ENCODE measurements at places on chromosomes 4 and X.

DNA sequence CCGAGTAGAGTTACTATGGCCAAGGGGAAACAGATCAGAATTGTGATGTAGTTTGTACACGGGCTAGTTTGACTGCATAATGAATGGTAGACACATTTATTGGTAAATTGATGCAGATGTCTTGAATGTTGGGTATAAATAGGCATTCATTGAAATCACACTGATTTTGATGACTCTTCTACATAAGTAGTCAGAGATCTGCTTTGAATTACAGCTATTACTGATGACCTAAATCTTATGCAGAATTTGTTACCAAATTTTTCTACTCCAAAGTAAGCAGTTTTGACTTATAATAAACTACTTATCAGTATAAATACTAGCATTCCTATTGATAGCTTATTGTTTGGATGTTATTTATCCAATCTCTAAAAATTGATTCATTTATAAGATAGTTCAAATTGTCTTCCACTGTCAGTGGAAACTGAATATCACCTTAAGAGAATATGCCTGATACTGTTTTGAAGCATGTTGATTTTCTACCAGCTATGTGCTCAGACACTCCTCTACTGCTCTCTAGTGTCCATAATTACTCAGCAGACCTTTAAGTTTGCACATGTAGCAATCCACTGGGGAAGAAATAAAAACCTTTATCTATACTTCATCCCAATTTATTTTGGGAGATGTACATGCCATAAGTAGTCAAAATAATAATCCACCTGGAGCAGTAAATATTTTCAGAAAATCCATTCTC is 120.3 kb downstream of the RASL11B start:
- no peak for DNase-seq
- no peak overlapping the region for H3K27ac ChIP-seq
- H3K4me1 ChIP-seq = no peaks in the 10 kb centered on the region
- H3K27me3 ChIP-seq = no peaks in the 10 kb centered on the region
- H3K4me3 ChIP-seq = no peak overlapping the region
- no peaks in the 10 kb centered on the region for H3K36me3 ChIP-seq

GRCh38 chr4:2534904-2535375 is 1.5 kb upstream of the FAM193A start:
- no peaks in the 10 kb centered on the region for H3K27me3 ChIP-seq
- peak overlapping the region; percentile 68 for H3K27ac ChIP-seq
- H3K4me1 ChIP-seq = peaks cover 3% of the 10 kb centered on the region
- peak overlapping the region; percentile 74 for H3K4me3 ChIP-seq
- peaks cover 12% of the 10 kb centered on the region for H3K36me3 ChIP-seq
- DNase-seq = no peak

GRCh38 chr4:184801781-184802696 is 23.7 kb downstream of the ACSL1 start:
- H3K4me3 ChIP-seq = no peak overlapping the region
- peaks cover 5% of the 10 kb centered on the region for H3K36me3 ChIP-seq
- peaks cover 47% of the 10 kb centered on the region for H3K4me1 ChIP-seq
- H3K27me3 ChIP-seq = no peaks in the 10 kb centered on the region

DNA sequence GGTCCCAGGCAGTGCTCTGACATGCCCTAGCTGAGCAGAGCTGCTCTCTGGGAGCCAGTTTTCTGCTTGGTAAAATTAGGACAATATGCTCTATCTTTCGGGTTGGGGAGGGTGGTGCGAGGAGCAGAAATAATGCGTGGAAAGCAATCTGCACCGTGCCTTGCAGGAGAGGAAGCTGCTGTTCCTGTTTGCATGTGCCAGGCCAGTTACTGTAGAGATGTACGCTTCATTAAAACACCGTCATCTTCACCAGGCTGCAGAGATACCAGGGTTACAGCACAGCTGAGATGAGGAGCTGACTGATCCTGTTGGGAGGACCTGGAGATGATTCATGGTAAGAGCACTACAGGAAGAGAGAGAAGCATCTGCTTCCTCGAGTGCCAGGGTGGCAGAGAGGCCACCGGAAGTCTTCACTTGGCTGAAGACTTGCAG is 29.5 kb upstream of the IRF2 start:
- no peaks in the 10 kb centered on the region for H3K36me3 ChIP-seq
- no peak overlapping the region for H3K4me3 ChIP-seq
- no peaks in the 10 kb centered on the region for H3K4me1 ChIP-seq
- DNase-seq = no peak
- H3K27me3 ChIP-seq = no peaks in the 10 kb centered on the region

DNA sequence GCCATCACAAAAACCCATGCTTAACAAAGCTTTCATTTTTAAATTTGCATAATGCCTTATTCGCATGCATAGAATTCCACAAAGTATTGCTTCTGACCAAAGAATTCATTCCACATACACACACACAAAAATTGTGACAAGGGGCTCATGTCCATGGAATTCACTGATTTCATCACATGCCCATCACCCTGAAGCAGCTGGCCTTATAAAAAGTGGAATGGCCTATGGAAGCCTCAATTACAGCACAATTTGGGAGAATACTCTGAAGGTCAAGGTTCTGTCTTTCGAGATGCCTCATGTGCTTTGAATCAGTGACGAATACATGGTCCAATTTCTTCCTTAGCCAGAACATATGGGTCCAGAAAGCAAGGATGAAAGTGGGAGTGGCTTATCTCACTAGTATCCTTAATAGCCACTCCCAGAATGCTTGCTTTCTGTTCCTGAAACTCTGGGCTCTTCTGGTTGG is 165.7 kb downstream of the KDR start:
- no peak overlapping the region for H3K4me3 ChIP-seq
- DNase-seq = no peak
- no peaks in the 10 kb centered on the region for H3K27me3 ChIP-seq
- no peaks in the 10 kb centered on the region for H3K36me3 ChIP-seq

GRCh38 chr4:140300271-140300970 is 73.0 kb upstream of the SCOC start:
- peak; percentile 74 for DNase-seq
- H3K4me3 ChIP-seq = no peak overlapping the region
- H3K27me3 ChIP-seq = no peaks in the 10 kb centered on the region
- H3K4me1 ChIP-seq = peaks cover 25% of the 10 kb centered on the region
- H3K36me3 ChIP-seq = no peaks in the 10 kb centered on the region
- H3K27ac ChIP-seq = peak overlapping the region; percentile 8

GRCh38 chr4:79526641-79527565 is 118.9 kb upstream of the GK2 start:
- no peak overlapping the region for H3K4me3 ChIP-seq
- H3K4me1 ChIP-seq = no peaks in the 10 kb centered on the region
- DNase-seq = no peak
- H3K27me3 ChIP-seq = peaks cover 4% of the 10 kb centered on the region
- H3K36me3 ChIP-seq = no peaks in the 10 kb centered on the region
- H3K27ac ChIP-seq = no peak overlapping the region

DNA sequence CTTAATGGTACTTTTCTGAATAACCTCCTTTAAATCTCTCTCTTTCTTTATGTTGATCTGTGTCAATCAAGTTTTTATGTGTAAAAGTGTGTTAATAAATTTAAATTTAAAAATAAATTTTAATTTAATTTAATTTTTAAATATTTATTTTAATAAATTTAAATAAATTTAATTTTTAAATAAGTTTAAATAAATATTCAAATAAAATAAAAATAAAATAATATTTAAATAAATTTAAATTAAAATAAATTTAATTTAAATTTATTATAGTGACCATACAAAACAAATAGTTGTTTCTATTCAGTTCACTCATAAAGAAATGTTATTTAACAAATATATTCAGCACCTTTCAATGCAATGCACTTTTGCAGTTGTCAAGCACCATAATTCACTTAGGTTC is 146.9 kb downstream of the GRID2 start:
- H3K27ac ChIP-seq = no peak overlapping the region
- no peaks in the 10 kb centered on the region for H3K27me3 ChIP-seq
- H3K36me3 ChIP-seq = no peaks in the 10 kb centered on the region
- DNase-seq = no peak
- no peak overlapping the region for H3K4me3 ChIP-seq
- H3K4me1 ChIP-seq = no peaks in the 10 kb centered on the region

DNA sequence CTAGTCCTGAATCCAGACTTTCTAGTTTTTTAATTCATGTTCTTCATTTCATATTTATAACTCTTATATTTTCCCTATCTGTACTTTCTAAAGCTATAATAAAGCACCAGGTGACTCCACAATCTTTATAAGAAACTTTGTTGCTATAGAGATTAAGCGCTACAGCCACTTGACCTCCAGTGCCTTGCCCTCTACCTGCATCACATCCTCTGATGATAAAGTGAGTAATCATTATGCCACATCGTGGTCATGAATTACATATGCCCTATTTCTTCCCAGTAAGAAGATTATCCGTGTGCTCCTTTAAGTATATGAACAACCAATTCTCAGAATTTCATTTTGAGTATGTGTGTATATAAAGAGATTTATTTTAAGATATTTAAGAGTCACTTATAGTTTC is 6.8 kb upstream of the DYNLT3 start:
- no peaks in the 10 kb centered on the region for H3K4me1 ChIP-seq
- no peaks in the 10 kb centered on the region for H3K27me3 ChIP-seq
- H3K27ac ChIP-seq = no peak overlapping the region
- H3K4me3 ChIP-seq = no peak overlapping the region
- no peak for DNase-seq

DNA sequence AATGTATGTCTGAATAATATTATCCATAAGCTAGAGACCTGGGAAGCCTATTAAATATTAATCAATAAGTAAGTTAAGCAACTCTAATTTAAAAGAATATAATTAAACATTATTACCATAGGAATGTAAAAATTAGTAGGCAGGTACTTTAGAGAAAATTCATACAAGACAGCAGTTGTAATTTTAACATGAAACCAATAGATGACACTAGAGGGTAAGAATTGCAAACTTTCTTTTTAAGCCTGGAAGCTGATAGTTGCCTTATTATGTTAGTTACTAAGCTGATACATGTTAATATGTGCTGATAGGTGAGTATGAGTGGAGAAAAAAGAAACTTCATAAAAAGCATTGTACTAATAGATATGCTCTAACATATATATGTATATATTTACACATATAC is 1157.4 kb downstream of the FAM133A start:
- no peak overlapping the region for H3K4me3 ChIP-seq
- H3K27ac ChIP-seq = no peak overlapping the region
- H3K36me3 ChIP-seq = no peaks in the 10 kb centered on the region
- no peaks in the 10 kb centered on the region for H3K27me3 ChIP-seq
- H3K4me1 ChIP-seq = no peaks in the 10 kb centered on the region
- DNase-seq = no peak

DNA sequence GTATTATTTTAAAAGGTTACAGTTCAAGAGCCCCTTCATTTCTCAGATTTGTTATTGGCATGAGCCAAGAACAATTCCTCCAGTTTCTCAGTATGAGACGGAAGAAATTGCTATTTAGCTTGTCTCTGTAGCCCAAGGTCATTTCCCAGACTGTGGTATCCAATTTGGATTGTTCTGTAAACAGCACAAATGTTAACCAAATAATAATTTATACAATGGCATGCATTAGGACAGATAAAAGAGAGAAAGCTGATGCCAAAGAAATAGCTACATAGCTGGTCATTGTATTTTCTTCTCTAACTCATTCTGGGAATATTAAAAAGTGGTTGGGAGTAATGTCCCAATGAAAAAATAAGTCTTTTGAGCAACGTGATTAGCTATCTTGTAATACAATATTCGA is 134.6 kb upstream of the NPY2R start:
- H3K27ac ChIP-seq = no peak overlapping the region
- no peak for DNase-seq
- no peak overlapping the region for H3K4me3 ChIP-seq
- no peaks in the 10 kb centered on the region for H3K27me3 ChIP-seq
- no peaks in the 10 kb centered on the region for H3K4me1 ChIP-seq

- no peak overlapping the region for H3K4me3 ChIP-seq
- no peaks in the 10 kb centered on the region for H3K4me1 ChIP-seq
- no peak overlapping the region for H3K27ac ChIP-seq
- H3K36me3 ChIP-seq = no peaks in the 10 kb centered on the region
- DNase-seq = no peak
Observed at GRCh38 chr4:112321776-112322684, 24.9 kb downstream of the ALPK1 start.

DNA sequence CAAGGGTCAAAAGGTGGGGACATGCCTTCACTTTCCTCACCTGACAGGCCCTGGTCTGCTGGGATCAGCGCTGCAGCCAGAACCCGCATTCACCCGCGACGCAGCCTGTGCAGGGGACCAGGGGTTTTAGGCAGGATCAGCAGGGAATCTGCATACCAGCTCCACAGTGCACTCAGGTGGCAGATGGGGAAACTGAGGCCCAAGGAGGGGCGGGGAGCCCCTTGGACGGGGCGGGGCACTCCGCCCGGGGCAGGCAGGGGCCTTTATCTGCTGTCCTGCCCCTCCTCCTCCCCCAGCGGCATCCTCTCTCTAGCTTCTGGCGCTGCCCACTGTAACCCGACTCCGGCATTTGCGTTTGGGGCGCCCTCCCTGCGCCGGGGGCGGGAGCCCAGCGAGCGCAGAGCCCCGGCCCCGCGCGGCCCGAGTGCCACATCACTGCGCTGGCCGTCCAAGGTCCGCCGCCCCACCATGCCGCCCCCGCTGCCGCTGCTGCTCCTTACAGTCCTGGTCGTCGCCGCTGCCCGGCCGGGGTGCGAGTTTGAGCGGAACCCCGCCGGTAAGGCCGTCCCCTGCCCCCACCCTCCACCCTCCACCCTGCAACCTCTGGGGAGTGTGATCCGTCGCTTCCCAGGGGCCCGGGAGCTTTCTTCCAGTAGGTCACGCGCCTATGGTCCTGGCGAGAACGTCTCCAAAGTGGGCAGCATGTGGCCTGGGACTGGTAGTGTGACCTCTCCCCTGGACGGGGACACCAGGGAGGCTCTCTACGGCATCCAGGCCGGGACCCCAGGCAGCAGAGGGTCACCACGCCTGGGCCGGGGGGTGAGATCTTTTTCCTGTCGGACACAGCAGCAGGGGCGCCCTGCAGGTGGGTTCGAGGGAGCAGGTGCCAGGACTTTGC is at the start of gene CPZ:
TSS of gene CPZ (plus strand) at position 400 of the 898 bp plus-strand sequence. CDS start at position 469, 69 bp downstream.
- H3K36me3 ChIP-seq = no peaks in the 10 kb centered on the region
- no peak within 1 kb of the TSS for H3K27ac ChIP-seq
- DNase-seq = no peak
- H3K27me3 ChIP-seq = peaks cover 13% of the 10 kb centered on the region
- H3K4me1 ChIP-seq = no peaks in the 10 kb centered on the region

GRCh38 chr4:4758681-4759080 is 100.8 kb upstream of the MSX1 start:
- H3K4me1 ChIP-seq = no peaks in the 10 kb centered on the region
- no peak overlapping the region for H3K27ac ChIP-seq
- DNase-seq = no peak
- no peak overlapping the region for H3K4me3 ChIP-seq
- no peaks in the 10 kb centered on the region for H3K27me3 ChIP-seq
- H3K36me3 ChIP-seq = no peaks in the 10 kb centered on the region

- no peak for DNase-seq
- H3K36me3 ChIP-seq = no peaks in the 10 kb centered on the region
- H3K4me3 ChIP-seq = no peak overlapping the region
- H3K27me3 ChIP-seq = no peaks in the 10 kb centered on the region
Observed at GRCh38 chrX:148562846-148563245, 62.4 kb downstream of the AFF2 start.

- no peaks in the 10 kb centered on the region for H3K27me3 ChIP-seq
- no peaks in the 10 kb centered on the region for H3K36me3 ChIP-seq
- no peak overlapping the region for H3K4me3 ChIP-seq
- no peaks in the 10 kb centered on the region for H3K4me1 ChIP-seq
Observed at GRCh38 chr4:62320612-62321011, 1120.5 kb downstream of the ADGRL3 start.
